ENCODE measurements at places on chromosomes 3 and 15. TPM values are rescaled to one million over a fixed set of nuclear protein-coding genes. Genes with fewer than 3 reads are reported as not detected.

CIB2 gene
- total RNA-seq = 18.0 TPM

DNA sequence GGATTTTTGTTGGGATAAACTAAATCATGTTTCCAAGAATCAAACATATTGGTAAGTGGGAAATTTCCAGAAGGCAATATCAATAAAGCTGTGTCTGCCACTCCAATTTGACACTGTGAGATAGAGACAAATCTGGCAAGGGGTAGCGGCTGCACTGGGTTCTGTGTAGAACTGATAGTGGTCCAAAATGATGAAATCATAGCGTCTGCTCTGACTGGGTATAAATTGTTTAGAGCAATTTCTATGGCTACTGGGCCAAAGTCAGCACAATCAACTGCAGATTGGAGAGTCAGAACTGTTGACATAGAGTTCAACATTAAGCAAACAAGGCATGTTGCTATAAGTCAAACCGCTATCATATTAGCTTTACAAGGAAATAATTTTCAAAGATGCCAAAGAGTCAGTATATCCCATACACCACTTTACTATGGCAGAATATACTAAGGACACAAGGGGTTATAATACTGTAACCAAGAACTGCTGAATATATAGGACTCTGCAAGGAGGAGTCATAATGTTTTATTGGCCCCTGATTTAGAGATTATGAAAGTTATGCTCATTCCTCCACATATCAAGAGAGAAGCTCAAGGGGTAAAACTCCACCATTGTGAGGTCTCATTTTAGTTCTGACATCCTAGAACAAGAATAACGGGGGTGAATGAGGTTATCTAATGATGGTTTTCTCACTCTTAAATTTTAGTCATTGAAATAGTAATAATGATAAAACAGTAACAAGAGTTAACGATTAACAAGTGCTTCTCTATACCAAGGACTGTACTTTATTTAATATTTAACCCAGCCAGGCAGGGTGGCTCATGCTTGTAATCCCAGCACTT lies 309.7 kb upstream of the GADL1 start:
- no peak for DNase-seq

GRCh38 chr15:27660676-27661075 lies 438.4 kb downstream of the OCA2 start:
- DNase-seq = no peak

DNA sequence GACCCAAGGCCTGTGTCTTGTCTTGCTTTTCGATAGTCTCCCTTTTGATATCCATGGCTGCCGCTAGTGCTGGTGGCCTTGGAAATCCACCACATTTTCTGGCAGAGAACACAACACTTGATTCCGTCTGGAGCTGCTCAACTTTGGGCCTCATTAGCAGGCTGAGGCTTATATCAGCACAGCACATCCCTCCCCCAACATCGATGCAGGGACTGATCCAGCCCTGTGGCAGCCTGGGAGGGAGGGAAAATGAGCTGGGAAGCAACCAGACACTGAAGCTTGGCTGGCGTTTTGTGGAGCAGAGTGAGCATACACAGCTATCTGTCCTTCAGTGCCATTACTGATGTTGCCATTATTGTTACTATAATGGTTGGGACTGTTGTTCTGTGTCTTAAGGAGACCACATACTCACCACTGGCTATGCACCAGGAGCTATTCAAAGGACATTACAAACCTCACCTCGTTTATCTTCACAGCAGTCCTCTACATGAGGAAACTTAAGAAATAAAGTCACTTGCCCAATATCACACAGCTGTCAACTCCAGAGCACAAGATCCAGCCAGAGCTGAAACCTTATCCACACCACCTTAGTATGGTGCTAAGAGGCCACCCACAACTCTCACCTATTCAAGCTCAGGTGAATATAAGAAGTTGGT lies 102.9 kb downstream of the SUCLG2 start:
- no peak for DNase-seq

GRCh38 chr15:70245932-70246622 lies 148.4 kb upstream of the TLE3 start:
- no peak for DNase-seq

DNA sequence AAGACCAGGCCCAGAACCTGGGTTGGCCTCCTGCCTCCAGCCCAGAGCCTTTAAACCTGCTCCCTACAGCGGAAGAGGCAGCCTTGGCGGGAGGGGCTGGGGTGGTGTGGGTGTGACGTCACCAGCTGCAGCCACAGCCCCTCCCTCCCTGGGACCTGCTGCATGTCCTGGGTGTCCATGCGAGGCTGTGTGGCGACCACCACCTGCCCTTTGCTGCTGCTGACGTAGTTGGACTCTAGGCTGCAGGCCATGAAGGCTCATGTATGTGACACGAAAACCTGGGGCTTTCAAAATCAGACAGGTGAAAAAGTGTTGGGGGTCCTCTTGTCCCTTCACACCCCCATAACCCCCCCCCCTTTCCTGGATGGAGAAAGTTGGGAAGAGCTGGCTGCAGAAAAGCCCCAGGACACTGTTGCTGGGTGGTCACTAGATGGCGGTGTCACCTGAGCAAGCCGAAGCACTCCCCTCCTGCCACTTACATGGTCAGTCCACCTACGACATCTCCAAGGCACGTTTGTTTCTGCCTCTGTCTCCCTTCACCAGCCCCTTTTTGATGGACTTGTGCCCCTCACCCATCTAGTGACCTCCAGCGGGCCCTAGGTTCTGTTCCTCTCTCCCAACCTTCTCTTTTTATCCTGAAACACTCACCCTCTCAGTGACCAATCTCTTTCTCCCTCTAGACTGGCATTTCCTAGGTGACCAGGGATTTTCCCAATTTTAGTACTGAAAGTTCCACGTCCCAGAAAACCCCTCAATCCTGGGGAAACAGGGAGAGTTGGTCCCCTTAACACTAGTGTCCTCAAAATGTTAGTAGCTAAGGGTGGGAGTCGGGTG lies 35.2 kb downstream of the SLC6A20 start:
- no peak for DNase-seq

Data from psoas muscle (tissue), 8 donors.